T-helper 1 cell (primary cell): ENCODE measurements at places on chromosomes 2 and 18.

DNA sequence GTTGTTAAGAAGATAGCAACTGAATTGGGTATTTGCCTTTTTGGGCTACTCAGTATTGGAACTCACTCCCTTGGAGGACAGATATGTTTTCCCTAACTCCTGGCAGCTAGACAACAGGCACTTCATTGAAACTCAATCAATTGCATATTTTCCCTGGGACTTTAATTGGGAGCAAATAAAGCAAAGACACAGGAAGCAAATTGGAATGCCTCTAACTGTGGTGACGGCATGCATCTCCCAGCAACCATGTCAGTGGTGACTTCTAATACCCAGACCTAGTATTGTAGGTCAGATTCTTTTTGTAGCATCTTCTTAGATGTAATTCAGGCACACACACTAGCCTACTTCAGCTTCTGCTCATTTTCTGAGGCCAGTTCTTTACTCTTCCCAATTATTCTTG lies 164.2 kb upstream of the SETBP1 start:
- DNase-seq, result no peak

- no peak for DNase-seq
Observed at GRCh38 chr2:217996361-217996760, 6.4 kb downstream of the TNS1 start.

DNA sequence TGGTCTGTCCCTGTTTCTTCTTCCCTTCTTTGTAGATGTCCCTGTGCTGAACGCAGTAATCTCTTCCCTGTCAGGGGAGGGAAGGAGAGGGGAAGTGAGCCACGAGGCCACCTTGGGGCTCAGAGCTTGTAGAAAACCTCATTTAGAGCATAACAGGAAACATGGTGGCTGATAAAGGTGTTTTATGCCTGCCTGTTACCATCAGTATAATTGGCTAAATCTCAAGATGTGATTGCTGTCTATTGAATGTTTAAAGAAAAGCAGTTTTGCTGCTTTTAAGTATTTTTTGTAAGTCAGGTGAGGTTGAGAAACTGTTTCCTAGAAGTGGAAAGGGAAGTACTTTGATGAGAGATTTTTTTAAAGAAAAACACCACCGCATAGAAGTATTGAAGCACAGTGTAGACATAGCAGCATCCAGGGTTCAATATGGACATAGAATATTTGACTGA lies 59.7 kb upstream of the PDK1 start:
- peak; percentile 28 for DNase-seq

DNA sequence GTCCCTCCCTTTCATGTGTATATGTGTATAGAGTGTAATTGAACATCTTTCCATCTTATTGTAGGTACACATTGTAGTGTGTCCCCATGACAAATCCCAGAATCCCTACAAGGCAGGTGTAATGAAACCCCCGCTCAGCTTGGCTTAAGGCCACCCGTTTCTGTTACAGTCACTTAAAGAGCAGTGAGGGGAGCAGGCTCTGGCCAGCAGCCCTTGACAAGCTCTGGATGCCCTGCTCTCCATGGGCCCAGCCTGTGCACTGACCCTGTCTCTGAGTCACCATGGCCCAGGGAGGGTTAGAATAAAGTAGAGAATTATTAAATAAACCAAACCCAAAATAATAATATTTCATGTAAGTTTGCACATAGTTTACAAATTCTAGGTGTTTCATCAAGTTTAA lies 17.2 kb upstream of the MAL start:
- no peak for DNase-seq

- no peak for DNase-seq
Observed at GRCh38 chr18:45527891-45528290, 87.4 kb upstream of the SLC14A2 start.

DNA sequence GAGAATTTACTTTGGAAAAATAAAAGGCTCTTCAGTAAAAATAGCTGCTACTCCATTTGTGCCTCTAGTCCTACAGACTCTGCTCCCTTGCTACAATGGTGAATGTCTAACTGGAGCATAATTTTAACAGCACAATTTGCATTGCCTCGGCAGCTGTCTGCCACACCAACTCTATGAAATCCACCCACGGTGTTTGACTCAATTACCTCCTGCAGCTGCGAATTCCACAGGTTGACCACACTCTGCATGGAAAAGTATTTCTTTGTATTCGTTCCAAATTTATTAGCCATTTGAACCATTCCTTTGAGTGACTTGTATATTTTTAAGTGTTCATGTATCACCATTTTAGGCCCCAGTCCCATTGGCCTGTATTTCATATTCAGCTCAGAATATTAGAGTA lies 182.1 kb upstream of the CCDC68 start:
- no peak for DNase-seq

DNA sequence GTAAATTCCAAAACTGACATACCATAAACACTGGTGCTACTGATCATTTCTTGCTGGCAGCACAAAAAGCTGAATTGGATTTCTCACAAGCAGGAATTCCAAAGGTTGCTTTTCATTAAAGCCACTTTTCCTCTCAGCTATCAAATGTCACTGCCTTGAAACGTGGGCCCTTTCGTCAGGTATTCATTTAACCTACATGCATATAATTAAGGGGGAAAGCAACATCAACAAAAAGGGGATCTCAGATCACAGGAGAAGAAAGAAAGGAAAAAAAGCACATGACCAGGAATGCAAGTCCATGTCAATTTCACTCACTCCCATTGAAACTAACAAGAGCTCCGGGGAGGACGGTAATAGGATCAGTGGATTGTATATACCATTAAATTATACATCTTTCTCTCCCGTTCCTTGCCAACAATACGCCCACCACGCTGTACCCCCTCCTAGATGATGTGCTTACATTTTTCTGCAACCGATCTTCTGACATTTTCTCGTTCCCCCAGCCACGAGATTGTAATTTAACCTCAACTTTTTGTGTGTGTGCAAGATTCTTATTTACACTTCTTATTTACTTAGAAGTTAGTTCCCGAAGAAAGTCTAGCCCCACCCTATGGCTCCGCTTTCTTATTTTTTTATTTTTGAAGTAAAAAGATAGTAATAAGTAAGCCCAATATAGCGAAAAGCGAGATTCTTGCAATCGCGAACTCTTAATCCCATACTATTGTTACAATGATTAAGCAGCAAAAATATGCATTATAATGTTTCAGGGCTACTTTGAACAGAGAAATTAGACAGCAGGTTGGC lies 725 bp downstream of the FIGN start:
- no peak for DNase-seq

DNA sequence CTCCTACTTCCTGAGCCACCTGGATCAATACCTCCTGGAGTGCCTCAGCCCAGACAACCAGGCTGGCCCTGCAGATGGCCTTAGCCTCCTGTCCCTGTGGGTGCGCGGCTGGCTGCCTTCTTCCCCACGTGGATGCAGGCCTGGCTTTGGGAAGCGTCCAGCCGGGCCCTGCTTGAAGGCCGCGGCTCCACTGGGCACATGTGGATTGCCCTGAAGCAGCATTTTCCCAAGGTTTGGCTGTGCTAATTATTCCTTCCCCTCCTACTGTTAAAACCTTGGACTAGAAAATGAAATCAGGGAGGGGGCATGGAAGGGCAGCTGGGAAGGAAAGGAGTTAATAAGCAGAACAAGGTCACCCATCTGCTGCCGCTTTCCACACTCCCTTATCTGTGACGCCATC lies 143.0 kb upstream of the GATA6 start:
- no peak for DNase-seq

DNA sequence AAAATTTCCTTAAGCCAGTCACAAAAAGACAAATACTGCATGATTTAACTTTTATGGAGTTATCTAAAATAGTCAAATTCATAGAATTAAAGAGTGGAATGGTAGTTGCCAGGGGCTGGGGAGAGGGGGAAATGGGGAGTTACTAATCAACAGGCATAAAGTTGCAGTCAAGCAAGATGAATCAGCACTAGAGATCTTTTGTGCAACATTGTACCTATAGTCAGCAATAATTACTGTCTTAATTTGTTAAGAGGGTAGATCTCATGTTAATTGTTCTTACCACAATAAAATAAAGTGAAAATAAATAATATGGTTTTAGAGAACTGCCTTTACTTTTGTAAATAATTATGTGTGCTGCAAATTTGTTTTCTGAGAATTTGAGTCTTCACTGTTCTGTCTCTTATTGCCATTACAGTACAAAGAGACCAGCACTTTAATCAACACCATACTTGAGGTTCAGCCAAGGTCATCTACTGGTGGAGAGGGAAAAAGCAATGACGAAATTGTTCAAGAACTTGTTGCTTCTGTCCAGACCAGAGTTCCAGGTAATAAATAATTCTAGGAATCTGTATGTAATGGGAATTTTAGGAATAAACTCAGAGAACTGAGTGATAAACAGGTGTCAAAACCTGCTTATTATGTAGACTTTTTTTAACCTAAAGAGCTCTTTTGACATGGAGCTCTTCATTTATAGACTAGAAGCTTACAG lies 75.5 kb downstream of the TRABD2A start:
- no peak for DNase-seq

GRCh38 chr18:58258692-58259342 lies 214.8 kb downstream of the NEDD4L start:
- DNase-seq, result no peak

DNA sequence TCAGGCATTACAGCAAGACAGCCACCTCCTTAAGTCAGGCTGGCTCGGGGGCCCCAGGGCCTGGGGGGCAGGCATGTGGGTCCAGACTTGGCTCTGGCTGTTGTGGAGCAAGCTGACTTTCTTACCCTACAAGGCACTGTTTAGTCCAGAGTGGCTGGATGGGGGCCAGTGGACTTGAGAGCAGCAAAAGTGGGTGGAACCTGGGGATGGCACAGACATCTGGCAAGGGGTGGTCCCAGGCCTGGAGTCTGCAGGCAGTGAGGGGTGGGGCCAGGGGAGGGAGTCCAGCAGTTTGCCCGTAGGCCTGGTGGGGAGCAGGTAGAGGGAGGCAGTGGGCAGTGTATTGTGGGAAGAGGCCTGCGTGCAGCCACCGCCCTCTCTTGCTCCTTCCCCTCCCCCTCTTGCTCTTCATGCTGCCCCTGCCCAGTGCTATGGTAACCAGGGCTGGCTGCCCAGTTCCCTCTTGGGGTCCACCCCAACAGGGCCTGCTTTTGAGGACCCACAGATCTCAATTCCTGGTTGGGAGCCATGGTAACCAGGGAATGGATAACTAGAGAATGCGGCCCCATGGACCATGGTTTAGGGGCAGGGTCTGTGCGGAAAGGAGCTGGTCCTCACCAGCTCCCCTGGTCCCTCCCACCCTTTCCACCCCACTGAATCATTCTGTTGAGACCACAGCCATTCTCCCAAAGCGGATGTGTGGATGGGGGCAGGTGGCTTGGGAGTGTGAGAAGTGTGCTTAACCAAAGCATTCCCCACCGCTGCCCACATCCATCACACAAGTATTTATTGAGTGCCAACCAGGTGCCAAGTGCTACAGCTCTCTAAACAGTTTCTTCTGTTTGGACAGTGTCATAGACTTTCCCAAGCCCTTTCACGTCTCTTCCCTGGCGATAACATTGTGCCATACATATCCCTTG lies 19.3 kb downstream of the SPEG start:
- DNase-seq, result no peak
